ENCODE measurements at places on chromosomes 4 and X. TPM values are rescaled to one million over a fixed set of nuclear protein-coding genes. Genes with fewer than 3 reads are reported as not detected.

DNA sequence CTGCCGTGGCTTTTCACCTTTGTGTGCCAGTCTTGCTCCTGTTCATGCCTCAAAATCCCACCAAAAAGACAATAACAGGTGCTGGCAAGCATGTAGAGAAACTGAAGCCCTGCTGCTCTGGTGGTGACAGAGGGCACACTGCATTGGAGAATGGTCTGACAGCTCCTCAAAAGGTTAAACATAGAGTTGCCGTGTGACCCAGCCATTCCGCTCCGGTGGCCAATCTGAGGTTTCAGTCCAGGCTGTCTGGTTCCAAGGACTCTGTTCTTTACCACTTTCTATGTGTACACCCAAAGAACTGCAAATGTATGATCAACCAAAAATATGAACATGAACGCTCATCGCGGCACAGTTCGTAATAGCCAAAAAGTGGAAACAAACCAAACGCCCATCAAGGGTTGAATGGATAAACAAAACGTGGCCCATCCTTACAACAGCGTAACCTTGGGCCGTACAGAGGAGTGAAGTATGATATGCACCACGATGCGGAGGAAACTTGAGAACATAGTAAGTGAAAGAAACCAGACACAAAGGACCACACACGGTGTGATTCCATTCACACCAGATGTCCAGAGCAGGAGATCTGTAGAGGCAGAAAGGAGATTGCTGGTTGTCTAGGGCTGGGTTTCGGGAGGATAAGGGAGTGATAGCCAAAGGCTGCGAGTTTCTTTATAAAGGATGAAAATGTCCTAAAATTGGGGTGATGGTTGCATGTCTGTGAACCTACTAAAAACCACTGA lies 33.6 kb upstream of the WFS1 start:
- DNase-seq = no peak

The COL25A1 gene
- 5.6 TPM for total RNA-seq

DNA sequence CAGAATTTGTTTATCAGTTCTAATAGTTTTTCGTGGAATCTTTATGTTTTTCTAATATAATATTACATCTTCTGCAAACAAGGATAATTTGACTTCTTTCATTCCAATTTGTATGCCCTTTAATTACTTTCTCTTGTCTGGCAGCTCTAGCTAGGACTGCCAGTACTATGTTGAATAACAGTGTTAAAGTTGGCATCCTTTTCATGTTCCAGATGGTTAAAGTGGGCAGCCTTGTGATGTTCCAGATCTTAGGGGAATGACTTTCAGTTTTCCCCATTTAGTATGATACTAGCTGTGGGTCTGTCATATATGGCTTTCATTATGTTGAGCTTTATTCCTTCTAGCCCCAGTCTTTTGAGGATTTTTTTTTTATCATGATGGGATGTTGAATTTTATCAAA lies 220.6 kb upstream of the WDFY3 start:
- DNase-seq = no peak

The SLC34A2 gene
- 0.80 TPM for total RNA-seq

The MAGEA4 gene
- 2.8 TPM for total RNA-seq

The CT45A8 gene
- not detected for total RNA-seq

DNA sequence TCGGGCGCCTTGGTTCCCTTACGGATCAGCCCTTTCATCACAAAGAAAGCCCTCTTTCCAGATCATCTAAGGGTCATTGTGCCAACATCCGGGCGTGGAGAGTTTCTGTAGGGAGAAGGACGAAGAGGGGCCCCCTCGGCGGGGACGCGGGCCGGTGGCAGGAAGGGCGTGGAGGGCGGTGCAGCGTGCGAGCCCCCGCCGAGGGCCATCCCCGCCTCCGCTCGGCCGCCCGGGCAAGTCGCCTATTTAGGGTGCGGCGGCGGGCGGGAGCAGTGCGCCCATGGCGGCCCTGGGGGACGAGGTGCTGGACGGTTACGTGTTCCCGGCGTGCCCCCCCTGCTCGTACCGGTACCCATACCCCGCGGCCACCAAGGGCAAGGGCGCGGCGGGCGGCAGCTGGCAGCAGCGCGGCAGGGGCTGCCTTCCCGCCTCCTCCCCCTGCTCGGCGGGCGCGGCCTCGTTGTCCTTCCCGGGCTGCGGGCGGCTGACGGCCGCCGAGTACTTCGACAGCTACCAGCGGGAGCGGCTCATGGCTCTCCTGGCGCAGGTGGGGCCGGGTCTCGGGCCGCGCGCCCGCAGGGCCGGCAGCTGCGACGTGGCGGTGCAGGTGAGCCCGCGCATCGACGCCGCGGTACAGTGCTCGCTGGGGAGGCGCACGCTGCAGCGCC lies at the start of gene ZAR1:
TSS of gene ZAR1 (plus strand) at position 241 of the 668 bp plus-strand sequence. CDS start at position 281, 40 bp downstream.
- peak; percentile 62 for DNase-seq

- DNase-seq = no peak
These were observed 246.3 kb downstream of the BANK1 start for GRCh38 chr4:102036619-102037376.

DNA sequence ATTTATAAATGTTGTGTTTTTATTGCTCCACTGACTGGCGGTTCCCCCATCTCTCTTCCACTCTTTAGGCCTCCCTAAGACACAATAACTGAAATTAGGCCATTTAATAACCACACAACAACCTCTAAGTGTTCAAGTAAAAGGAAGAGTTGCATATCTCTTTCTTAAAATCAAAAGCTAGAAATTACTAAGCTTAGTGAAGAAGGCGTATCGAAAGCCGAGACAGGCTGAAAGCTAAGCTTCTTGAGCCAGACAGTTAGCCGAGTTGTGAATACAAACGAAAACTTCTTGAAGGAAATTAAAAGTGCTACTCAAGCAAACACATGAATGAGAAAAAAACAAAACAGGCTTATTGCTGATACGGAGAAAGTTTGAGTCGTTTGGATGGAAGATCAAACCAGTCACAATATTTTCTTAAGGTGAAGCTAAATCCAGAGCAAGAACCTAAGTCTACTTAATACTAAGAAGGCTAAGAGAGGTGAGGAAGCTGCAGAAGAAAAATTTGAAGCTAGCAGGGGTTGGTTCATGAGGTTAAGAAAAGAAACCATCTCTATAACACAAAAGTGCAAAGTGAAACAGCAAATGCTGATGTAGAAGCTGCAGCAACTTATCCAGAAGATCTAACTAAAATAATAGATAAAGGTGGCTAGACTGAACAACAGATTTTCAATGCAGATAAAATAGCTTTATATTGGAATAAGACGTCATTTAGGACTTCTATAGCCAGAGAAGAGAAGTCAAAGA lies 194.0 kb upstream of the TTC29 start:
- DNase-seq = no peak

DNA sequence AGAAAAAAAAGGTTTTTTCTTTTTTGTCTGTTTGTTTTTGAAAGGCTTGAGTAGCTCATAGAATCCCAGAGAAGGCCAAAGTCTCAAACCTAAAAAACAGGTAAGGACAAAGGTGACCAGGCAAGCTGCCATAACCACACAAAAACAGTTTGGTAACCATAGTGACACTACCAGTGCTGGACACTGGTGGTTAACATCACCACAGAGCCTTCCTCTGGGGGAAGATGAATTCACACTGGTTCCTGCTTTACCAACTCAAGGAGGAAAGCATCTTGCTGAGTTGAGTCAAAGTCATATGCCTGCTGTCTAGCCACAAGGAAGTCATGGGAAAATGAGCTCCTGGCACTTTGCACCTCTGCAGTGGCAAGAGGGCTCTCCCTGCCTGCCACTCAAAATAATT lies 32.5 kb downstream of the IDS start:
- no peak for DNase-seq

DNA sequence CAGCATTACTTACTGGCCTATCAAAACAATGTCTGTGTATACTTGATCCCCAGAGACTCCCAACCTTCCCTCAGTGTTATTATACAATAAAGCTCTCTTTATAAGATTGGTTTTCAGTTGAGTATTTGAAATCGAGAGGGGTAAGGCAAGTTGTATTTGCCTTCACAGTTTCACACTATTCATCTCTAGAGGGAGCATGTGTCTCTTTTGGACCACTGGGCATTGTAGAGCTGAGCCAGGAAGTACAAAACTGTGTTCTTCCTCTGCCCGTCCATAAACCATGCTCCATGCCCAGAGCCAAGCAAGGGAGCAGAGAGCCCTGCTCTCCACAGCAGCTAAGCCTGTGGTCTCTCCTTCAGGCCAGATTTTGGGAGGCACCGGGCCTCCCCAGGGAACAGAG lies 61.5 kb upstream of the HHIP start:
- no peak for DNase-seq

The CISD2 gene
- 39.0 TPM for total RNA-seq

GRCh38 chrX:2542826-2543521 lies 42.2 kb upstream of the DHRSX start:
- DNase-seq = no peak

GRCh38 chrX:132505116-132505515 lies 16.3 kb upstream of the MBNL3 start:
- no peak for DNase-seq

GRCh38 chrX:34132028-34132427 lies at the start of gene FAM47A:
Gene FAM47A, minus strand, starts transcription at chrX:34132314. Its CDS starts 36 bp downstream, at chrX:34132278.
- no peak for DNase-seq

DNA sequence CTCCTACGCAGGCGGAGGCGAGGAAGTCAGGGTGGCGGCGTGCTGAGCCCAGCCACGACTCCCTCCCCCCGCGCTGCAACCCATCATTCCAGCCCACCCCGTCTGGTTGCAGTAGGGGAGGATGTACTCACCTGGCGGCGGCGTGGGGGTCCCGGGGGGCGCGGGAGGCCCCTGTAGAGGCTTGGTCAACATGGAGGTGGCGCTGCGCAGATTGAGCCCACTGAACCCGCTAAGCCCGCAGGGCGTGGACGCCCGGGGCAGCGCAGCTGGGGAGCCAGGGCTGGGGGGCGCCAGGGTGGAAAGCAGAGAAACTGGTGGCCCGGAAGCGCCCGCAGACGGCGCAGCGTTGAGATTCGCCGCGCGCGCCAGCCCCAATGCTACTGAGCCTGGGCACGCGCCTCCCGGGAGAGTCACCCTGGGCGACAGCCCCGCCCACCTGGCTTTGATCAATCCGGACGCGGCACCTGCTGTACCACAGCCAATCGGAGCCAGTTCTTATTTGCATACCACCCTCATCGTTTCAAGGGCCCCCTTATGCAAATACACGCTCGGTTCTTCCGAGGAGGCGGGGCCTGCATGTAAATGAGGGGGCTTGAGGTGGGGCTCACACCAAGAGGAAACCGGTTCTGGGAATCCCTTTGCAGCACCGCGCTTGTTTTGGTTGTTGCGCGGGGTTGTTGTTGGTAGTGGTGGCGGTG lies at the start of gene PIM2:
TSS of gene PIM2 (minus strand) at position 382 of the 698 bp plus-strand sequence. CDS start at position 192, 190 bp downstream.
- DNase-seq = peak; percentile 96

GRCh38 chrX:139931646-139932072 lies 1.2 kb downstream of the ATP11C start:
- DNase-seq = no peak

The PWWP3B gene
- 1.1 TPM for total RNA-seq

DNA sequence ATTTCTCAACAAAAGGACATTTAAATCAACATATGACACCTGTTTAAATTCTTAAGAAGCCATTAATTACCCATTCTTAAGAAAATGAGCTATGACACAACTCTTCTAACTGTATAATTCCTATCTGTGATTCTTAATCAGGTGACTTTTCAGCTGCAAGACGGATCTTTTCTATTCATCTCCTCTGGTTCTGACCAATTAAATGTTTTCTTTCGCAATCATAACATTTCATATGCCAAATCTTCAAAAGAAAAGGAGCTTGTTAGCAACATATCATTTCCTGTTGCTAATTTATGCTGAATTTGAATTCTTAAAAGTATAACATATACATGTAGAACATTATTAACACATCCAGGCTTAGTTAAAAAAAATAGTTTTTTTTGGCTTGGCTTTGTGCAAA lies 62.5 kb downstream of the SEL1L3 start:
- DNase-seq = no peak

DNA sequence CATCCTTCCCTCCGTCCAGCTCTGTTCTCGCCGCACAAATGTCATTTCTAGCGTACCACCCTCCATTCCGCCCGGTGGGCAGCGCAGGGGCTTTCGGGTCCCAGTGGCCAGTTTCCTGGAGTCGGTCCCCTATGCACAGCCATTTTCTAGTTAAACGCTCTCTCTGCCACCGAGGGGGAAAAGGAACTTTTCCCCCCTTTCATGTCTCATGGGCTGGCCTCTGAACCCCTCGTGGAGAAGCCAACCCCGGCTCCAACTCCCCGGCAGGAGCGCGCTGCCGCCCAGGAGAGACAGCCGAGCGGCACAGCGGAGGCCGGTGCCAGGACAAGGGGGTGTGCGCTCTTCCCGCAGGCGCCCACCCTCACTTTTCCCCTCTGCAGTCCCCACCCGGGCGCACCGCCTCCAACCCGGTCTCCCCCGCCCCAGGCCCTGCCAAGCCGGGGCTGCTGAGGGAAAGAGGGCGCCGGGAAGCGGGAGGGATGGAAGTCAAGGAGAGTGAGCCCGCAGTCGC lies 662 bp downstream of the APBB2 start:
- DNase-seq = no peak

The RS1 gene
- not detected for total RNA-seq

The MAGEA9B gene
- not detected for total RNA-seq

GRCh38 chr4:88015659-88016295 lies 8.3 kb downstream of the PKD2 start:
- DNase-seq = no peak

GRCh38 chr4:3572363-3572762 lies 40.1 kb upstream of the LRPAP1 start:
- peak; percentile 58 for DNase-seq

The IGFBP7 gene
- total RNA-seq = not detected

- no peak for DNase-seq
These were observed 97.2 kb upstream of the STS start for GRCh38 chrX:7050271-7050670.

DNA sequence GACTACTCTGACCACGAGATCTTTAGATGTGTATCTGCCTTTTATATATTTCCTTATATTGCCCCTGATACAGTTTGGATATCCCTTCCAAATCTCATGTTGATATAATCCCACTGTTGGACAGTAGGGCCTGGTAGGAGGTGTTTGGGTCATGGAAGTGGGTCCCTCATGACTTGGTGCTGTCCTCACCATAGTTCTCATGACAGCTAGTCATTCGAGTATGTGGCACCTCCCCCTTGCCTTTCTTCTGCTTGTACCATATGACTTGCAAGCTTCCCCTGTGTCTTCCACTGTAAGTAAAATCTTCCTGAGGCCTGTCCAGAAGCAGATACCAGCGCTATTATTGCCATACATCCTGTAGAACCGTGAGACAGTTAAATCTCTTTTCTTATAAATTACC lies 145.3 kb downstream of the ZNF518B start:
- no peak for DNase-seq

The NLRP2B gene
- not detected for total RNA-seq

The GIMD1 gene
- total RNA-seq = not detected

GRCh38 chr4:186942758-186943377 lies 219.2 kb upstream of the FAT1 start:
- DNase-seq = no peak

DNA sequence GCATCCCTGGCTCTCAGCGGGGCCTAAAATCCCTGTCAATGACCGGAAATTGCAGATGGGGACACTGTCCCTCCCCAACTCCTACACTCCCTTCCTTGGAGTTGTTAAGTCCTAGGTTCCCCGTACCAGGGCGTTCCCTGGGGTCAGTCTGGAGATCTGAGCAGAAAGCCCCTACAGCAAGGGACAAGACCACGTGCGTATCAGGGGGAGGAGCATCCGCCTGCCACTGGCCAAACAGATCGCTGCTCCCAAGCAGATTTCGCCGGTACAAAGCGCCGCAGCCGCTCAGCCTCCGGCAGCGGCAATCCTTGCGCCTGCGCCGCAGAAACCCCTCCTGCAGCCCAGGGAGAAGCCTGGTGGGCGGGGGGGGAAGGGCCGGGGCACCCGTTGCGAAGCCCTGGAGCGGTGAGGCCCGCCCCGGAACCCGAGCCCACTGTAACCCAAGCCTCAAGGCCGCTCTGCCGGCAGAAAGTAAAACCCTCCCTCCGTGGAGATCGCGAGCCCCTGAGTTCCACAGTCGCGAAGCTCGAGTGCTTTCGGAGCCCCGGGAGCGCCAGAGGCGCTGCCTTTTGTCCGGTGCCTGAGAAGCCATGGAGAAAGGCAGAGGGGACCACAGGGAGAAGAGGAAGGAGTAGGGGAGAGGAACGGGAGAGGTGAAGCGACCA lies 2.7 kb downstream of the CRMP1 start:
- peak; percentile 93 for DNase-seq
